ENCODE measurements at places on chromosomes 11 and 22. TPM values are rescaled to one million over a fixed set of nuclear protein-coding genes. Genes with fewer than 3 reads are reported as not detected.

- H3K27ac ChIP-seq, result no peak overlapping the region
- no peaks in the 10 kb centered on the region for H3K4me1 ChIP-seq
- no peak overlapping the region for H3K4me3 ChIP-seq
- H3K36me3 ChIP-seq, result no peaks in the 10 kb centered on the region
- no peaks in the 10 kb centered on the region for H3K27me3 ChIP-seq
These were observed 65.6 kb downstream of the IMMP1L start for GRCh38 chr11:31443802-31444201.

The NFAM1 gene
- 1.5 TPM for total RNA-seq

GRCh38 chr11:535210-535518 is 212 bp downstream of the HRAS start:
- H3K27ac ChIP-seq, result peak overlapping the region; percentile 86
- peak overlapping the region; percentile 84 for H3K4me3 ChIP-seq
- peaks cover 18% of the 10 kb centered on the region for H3K4me1 ChIP-seq
- no peaks in the 10 kb centered on the region for H3K36me3 ChIP-seq
- H3K27me3 ChIP-seq, result no peaks in the 10 kb centered on the region

- no peaks in the 10 kb centered on the region for H3K27me3 ChIP-seq
- H3K36me3 ChIP-seq, result no peaks in the 10 kb centered on the region
- no peak overlapping the region for H3K27ac ChIP-seq
- DNase-seq, result no peak
These were observed 119.0 kb downstream of the SLC17A6 start for GRCh38 chr11:22456993-22457762.

DNA sequence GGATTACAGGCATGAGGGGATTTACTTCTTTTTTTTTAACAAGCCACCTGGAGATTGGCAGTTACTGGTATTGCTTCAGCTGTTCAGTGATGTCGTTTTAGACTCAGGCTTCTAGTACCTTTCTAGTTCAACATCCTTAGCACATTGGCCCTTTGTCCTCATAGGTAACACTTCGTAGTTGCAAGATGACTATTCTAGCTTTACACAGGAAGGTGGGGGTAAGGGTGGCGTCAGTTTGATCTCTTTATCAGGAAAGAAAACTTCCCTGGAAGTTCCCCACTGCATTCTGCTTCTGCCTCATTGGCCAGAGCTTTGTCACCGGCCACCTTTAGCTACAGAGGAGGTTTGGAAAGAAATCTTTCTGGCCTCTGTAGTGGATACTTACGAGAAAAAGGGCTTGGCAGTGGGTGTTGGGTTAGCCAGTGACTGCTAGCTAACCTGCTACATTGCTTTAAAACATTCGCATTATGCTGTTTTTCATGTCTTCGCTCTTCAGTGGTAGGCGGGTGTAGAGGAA is 40.7 kb downstream of the SFI1 start:
- no peaks in the 10 kb centered on the region for H3K4me1 ChIP-seq
- no peaks in the 10 kb centered on the region for H3K36me3 ChIP-seq
- no peak for DNase-seq
- no peak overlapping the region for H3K27ac ChIP-seq

- no peaks in the 10 kb centered on the region for H3K36me3 ChIP-seq
- no peak overlapping the region for H3K4me3 ChIP-seq
- peak; percentile 68 for DNase-seq
- H3K27me3 ChIP-seq, result no peaks in the 10 kb centered on the region
These were observed 276.9 kb downstream of the FAM76B start for GRCh38 chr11:95512682-95513081.

DNA sequence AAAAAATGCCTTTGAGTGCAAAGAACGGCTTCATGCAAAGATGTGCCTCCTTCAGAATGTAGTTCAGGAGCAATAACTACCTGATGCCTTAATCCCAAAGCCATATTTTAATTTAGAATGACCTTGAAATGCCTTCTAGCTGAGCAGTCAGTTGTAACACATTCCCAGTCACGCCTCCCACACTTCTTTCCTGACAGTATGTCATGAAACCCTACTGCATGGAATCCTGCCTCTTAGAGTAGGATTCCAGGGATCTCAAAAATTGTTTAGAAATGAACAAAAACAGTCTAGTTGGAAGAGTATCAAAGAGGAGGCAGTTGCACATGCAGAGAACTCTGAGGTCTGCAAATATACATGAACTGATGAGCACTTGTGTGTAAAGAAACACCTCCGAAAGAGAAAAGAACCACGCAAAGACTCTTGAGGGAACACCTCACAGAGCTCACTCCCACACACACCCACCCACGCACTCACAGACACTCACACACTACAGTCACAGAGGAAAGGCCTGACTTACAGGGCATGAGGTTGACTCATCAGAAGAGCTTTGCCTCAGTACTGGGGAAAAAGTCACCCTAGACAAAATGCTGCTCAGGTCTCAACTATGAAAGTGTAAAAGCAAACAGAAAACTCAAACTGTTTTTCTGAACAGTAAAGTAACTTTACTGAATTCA is 77.4 kb downstream of the GGTLC2 start:
- no peaks in the 10 kb centered on the region for H3K36me3 ChIP-seq
- H3K4me3 ChIP-seq, result no peak overlapping the region
- no peak for DNase-seq
- H3K27ac ChIP-seq, result peak overlapping the region; percentile 12

DNA sequence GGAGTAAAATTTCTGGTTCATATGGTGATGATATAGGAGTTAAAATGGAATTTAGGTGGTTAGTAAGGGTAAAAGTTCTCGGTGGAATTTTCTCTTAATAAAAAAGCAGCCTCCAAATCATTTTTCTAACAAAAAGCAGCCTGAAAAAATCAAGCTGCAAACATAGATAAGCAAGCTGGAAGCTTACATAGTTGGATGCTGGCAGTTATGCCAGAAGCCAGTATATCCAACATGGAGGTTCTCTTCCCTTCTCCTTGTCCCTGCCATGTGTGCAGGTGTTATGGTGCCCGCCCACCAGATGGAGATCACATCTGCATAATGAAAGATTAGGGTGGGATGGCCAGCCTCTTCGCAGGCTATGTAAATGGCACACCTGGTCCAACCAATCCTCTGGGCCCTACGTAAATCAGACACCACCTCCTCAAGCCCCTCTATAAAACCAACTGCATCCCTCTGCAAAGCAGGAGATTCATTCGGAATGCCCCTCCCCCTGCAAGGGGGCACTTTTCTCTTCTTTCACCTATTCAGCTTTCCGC is 22.4 kb downstream of the PIWIL3 start:
- no peak overlapping the region for H3K4me3 ChIP-seq
- no peaks in the 10 kb centered on the region for H3K27me3 ChIP-seq
- no peaks in the 10 kb centered on the region for H3K4me1 ChIP-seq

All from breast epithelium (tissue), 4 donors.